H9 (cell line): ENCODE measurements at places on chromosomes 7 and 10. TPM values are rescaled to one million over a fixed set of nuclear protein-coding genes. Genes with fewer than 3 reads are reported as not detected.

CLDN4 gene
- 15.5 and 15.6 TPM in 2 replicates for total RNA-seq

PRKAR2B gene
- 15.2 and 16.6 TPM in 2 replicates for total RNA-seq

WNT8B gene
- not detected in 2 replicates for total RNA-seq

IFIT2 gene
- total RNA-seq: 0.09 TPM in 1 of 2 replicates, not detected in the other

SEMA4G gene
- 8.1 and 8.5 TPM in 2 replicates for total RNA-seq

PPP1R3C gene
- total RNA-seq: 1.1 and 1.2 TPM in 2 replicates

CYP2C18 gene
- 0.09 TPM in 1 of 2 replicates, not detected in the other for total RNA-seq

THSD7A gene
- 0.42 and 0.88 TPM in 2 replicates for total RNA-seq

NXPH1 gene
- total RNA-seq: 0.11 and 0.15 TPM in 2 replicates

NPVF gene
- not detected in 2 replicates for total RNA-seq

SLC26A5 gene
- 0.11 TPM in 1 of 2 replicates, not detected in the other for total RNA-seq

CEP55 gene
- 16.1 and 17.8 TPM in 2 replicates for total RNA-seq

SLC13A1 gene
- total RNA-seq: not detected in 2 replicates

C7orf33 gene
- not detected in 2 replicates for total RNA-seq

SP4 gene
- total RNA-seq: 19.3 and 19.4 TPM in 2 replicates

ZP3 gene
- 1.3 TPM in 2 replicates for total RNA-seq

DRGX gene
- not detected in 2 replicates for total RNA-seq

CDH23 gene
- 1.1 and 2.1 TPM in 2 replicates for total RNA-seq

GDF2 gene
- not detected in 2 replicates for total RNA-seq
